ENCODE measurements at places on chromosomes 5 and 9.
A peak's percentile ranks its signal among the peaks of the same experiment; 100 is the strongest.

GRCh38 chr5:20655211-20655610 lies 667.2 kb upstream of the CDH18 start:
- no peak for DNase-seq

GRCh38 chr5:176927562-176927961 lies 28.4 kb upstream of the HK3 start:
- no peak for DNase-seq

- DNase-seq, result no peak
Measured at GRCh38 chr5:88825584-88826315, 57.2 kb downstream of the MEF2C start.

DNA sequence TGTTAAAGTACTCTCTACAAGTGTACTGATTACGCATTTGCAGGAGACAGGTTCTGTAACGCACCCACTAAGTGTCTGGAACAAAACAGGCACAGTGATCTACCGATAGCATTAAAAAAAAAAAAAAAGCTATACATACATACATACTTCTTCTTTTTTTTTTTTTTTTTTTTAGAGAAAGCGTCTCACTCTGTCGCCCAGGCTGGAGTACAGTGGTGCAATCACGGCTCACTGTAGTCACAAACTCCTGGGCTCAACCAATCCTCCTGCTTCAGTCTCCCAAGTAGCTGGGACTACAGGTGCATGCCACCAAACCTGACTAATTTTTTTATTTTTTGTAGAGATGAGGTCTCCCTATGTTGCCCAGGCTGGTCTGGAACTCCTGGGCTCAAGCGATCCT lies 7.6 kb downstream of the KIF24 start:
- DNase-seq, result no peak

DNA sequence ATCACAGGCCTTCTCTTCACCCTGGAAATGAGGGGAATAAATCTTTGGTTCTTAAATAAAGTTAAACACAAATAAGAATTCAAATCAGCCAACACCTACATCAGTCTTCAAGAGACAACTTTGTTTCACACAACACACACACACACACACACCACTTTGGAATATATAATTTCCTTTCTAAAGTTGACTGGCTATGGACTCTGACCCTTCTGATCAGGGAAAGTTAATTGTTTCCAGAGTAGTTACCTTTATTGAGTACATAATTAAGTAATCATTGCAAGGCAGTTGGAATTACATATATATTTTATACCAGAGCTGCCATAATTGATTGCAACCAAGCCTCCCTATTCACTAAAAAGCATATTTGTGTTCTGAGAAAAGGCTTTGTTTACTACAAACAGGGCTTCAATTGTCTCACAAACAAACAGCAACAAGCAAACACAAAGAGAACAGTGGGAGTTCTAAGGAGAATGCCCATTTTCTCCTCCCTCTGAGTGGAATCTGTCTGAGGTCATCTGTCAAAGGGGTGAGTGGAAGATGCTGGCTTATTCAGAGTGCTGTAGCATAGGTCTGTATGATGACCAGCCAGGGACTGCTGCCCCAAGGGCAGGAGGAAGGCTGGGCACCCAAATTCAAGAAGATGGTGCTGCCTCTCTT lies 136.6 kb downstream of the SEMA6A start:
- no peak for DNase-seq

DNA sequence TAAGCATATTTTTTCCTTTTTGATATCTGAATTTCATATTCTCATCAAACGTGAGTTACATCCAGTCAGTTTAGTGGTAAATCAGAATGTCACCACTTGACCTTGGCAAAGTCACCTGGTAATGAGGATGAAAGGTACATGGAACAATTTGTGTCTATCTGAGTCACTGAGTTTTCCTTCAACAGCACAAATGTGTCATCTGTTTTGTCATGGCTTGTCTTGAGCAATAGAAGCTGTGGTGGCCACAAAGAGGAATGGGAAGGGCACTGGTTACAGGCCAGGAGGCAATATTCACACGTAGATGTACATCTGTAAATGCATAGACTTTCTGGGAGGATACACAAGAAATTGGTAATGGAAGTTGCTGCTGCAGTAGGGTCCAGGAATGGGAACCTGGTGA lies 8.4 kb upstream of the ZNF474 start:
- DNase-seq, result no peak

- DNase-seq, result no peak
Measured at GRCh38 chr5:126852091-126852571, 75.2 kb downstream of the LMNB1 start.

DNA sequence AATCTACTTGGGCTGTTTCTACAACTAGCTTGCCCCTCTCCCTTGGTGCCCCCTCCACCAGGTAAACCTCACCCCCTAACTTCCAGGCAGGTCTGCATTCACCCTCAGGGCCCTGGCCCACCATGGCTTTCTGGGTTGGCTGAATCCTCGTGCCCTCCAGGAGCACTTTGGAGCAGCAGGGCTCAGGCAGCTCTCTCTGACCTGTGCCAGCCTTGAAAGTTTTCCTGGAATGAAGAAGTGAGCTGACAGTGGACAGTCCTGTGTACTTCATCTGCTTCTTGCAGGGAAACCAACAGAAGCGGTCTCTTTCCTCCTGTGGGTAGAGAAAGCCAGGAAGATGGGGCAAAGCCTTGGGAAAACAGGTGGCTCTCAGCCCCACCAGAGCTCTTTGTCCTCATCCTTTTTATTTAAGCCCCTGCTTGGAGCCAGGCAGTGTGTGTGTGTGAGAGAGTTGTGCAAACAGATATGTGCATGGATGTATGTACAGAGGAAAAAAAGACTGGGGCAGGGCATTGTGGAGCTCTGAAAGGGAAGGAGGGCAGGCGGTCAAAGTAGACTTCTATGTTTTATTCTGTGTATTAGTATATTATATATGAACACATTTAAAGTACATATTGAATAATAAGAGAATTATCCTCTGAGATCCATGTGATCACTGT lies 62.3 kb upstream of the SPRY4 start:
- DNase-seq, result no peak

- no peak for DNase-seq
Measured at GRCh38 chr5:156149213-156149612, 177.8 kb upstream of the SGCD start.

- no peak for DNase-seq
Measured at GRCh38 chr5:97164846-97165245, 18.2 kb downstream of the RIOK2 start.

DNA sequence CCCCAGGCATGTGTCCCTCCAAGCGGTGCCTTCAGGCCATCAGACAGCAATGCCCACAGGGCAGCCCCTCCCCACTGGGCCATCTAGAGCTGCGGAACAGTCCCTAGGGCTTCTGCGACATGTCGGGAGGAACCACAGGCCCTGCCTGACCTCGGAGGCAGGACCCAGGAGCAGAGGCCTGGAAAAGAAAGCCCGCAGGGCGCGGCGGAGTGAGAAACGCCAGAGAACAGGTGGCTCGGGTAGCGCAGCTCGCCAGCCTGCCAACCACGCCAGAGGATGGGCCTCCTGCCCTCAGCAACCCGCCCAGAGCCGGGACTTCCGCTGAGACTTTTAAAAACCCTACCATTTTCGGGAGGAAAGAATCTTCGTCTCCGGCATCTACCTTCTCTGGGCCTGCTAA lies 715 bp downstream of the LCN8 start:
- DNase-seq, result no peak

- DNase-seq, result no peak
Measured at GRCh38 chr9:85290019-85290418, 451.7 kb downstream of the AGTPBP1 start.

GRCh38 chr9:96420468-96421219 lies 2.5 kb upstream of the ZNF367 start:
- peak; percentile 95 for DNase-seq

DNA sequence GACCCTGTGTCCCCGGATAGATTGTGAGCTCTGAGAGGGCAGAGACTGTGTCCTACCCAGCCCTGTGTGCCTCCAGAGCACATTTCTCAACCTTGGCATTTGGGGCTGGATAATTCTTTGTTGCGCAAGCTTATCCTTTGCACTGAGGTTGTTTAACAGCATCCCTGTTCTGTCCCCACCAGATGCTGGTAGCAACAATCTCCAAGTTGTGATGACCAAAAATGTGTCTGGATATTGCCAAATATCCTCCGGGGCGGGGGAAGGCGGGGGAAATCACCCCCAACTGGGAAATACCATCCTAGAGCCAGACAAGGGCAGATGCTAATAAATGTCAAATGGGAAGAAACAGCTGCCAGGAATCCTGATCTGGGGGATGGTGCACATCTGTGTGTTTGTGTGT lies 24.0 kb upstream of the TNIP1 start:
- no peak for DNase-seq

DNA sequence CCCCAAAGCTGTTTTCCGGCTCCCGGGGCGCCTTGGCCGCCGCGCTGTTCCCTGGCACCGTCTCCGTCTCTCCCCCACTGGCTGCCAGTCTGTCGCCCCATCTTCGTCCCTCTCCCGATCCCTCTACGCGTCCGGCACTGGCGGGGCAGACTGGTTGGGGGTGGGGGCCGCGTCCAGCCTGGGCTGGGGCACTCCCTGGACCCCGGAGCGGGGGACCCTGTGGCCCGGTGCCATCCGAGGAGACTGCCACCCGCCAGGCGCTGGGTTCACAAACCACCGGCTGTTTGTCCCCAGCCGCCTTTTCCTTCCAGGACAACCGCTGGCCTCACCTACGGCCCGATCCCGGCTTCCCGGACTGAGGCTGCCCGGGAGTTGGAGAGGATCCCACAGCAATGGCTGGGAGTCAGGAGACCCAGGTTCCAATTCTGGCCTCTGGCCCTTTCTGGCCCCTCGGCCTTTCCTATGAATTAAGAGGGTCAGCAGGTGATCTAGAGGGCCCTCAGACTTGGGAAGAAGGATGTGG lies 1.0 kb upstream of the FIBCD1 start:
- DNase-seq, result no peak

DNA sequence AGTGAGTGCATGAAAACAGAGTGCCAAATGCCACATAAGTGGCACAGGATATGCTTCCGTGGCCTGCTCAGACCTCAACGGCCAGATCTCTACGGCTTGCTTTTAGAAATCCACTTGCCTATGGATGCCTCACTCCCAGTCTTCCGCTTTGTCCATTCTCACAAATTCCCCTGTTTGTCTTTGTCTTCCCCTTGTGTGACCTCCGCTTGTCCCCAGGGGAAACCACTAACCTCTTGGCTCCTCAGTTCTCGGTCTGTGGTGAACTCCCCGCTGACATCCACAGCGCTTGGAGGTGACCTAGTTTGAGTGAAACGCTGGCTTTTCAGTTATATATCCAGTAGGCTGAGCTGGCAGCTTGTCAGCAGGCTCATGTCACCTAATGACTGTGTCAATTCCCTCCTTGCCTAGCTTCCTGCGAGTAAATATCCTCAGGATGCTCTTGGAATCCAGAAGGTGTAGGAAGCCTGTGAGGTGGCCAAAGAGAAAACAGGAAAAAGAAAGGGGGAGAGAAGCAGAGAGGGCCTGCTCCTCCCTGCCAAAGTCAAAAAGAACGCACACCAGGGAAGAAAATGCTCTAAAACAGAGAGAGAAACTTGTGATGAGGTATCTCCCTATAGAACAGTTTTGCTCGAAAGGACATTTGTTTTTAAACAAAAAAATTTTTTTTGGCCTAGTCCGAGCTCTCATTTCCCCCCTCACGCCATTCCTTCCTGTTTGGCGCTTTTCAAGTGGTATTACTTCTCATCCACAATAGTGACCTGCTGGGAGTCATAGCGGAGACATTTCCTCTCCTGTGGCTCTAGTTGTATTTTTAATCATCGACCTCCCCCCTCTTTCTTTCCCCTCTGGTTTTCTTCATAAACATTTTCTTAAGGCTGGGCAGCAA lies 101.6 kb upstream of the SPRY4 start:
- DNase-seq, result no peak

DNA sequence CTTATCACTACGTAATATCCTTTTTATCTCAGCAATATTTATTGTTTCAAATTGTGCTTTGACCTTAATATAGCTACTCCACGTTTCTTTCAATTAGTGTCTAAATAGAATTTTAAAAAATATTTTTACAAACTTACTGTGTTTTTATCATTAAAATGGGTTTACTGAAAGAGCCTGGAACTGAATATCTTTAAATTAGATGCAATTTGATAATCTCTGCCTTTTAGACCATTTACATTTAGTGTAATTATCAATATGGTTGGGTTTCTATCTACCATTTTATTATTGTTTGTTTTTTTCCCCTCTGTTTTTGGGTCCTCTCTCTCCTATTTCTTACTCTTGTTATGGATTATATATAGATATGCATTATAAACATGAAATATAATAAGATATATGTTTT lies 327.8 kb downstream of the IRX2 start:
- DNase-seq, result no peak

- no peak for DNase-seq
Measured at GRCh38 chr5:113447498-113448050, 12.8 kb upstream of the TSSK1B start.

- DNase-seq, result no peak
Measured at GRCh38 chr9:100601216-100601615, 23.3 kb downstream of the CAVIN4 start.

- no peak for DNase-seq
Measured at GRCh38 chr9:105242062-105242461, 2.4 kb upstream of the SLC44A1 start.

- DNase-seq, result no peak
Measured at GRCh38 chr5:1067141-1068121, 44.4 kb downstream of the SLC12A7 start.

DNA sequence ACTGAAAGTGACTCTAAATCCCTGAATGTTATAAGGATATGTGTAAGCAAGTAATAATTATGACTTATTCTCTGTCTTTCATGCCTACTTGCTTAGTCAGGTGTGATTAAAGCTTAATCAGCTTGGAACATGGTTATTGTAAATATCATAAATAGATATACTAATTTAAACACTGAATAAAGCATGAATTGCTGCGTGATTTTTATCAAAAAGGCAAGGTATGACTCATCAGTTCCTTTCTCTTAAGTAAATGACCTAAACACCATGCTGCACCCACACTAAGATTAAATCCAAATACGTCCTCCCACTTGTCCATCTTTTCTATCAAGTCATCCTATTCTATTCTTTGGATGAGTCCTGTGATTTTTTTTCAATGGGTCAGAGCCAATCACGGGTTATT lies 124.6 kb upstream of the MTAP start:
- DNase-seq, result peak; percentile 98

GRCh38 chr5:95053253-95053652 lies 231.6 kb downstream of the MCTP1 start:
- DNase-seq, result no peak

DNA sequence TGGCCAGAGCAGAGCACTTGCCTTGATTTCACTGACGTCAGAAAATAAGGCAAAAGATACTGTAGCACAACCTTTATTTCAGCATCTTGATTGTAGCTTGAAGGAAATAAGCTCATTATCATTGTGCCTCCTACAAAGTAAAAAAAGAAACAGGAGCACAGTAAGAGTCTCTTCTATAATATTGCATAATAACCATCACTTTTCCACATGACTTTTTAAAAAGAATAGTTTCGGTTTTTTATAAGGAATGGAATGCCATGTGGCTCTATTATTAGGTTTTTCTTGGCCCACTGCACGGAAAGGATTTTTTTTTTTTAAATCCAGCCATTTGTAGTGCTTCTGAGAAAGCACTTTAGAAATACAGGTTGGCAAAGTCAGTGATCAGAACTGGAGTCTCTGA lies 655.3 kb downstream of the LRRC70 start:
- no peak for DNase-seq

GRCh38 chr5:29993286-29993685 lies 1200.2 kb upstream of the CDH6 start:
- no peak for DNase-seq

Data from keratinocyte (primary cell).